ENCODE measurements at places on chromosomes 1 and 21.

- peak; percentile 72 for DNase-seq
These were observed 91.2 kb downstream of the SLC45A1 start for GRCh38 chr1:8409106-8409505.

DNA sequence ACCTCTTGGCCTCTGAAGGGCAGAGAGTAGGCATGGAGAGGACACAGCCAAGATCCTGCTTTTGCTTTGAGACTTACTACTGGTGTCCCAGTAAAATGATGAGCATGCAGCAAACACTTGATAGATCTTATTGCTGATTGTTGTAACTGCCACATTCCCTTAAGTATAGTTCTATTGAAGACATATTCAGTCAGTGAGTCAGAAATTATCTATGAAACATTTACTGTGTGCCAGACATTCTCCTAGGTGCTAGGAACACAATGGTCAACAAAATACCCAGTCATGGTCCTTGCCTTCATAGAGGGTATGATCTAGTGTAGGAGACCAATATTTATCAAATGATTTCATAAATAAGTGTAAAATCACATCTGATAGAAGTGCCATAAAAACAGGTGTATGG, 13.6 kb downstream of the STYXL2 start:
- no peak for DNase-seq

DNA sequence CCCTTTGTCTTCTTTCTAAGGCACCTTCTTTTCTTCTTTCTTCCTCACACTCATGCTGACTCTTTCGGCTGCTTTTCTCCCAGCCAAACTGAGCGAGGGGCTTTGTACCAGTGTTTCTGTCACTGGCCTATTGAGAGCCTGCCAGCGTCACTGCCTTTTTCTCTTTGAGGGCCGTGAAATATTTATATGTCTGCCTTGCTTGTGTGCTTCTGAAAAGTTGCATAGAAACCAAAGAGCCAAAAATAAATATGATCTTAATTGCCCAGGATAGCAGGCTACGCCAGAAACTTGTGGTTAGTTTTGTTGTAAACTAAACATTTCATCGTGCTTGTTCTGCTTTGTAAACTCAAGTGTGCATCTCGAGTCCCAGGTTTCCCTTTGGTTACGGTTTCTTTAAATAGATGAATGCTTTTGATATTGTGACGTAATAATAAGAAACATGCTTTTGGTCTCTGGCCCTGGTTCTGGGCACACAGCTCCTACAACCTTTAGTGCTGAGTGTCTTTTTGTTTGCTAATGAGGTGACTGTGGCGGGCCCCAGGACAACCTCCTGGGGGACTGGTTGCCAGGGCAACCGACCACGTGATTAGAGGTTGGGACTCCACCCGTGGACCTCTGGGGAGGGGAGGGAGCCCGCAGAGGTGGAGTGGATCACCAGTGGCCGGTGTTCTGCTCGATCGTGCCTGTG, 10.8 kb downstream of the SLC37A1 start:
- no peak for DNase-seq

- DNase-seq = no peak
These were observed 19.3 kb downstream of the CRYZL1 start for GRCh38 chr21:33622253-33622652.

DNA sequence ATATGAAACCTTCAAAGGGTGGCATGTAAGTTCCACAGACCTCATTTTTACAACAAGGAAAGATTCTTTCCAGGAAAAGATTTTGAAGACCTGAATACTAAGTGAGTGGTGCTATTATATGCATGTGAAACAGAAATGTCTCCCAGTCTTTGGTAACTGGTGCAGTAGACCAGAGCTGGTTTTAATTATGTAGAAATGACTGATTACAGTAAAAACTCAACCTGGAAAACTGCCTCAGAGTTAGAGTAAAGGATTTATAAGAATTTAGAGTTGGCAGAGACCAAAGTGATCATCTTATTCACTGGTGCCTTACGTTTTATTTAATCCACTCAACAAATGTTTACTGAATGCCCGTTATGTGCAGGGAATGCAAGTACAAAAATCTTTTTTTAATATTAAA, 30.2 kb upstream of the LRRC8D start:
- DNase-seq = no peak

- peak; percentile 91 for DNase-seq
These were observed 1.8 kb upstream of the OMA1 start for GRCh38 chr1:58548371-58548770.

DNA sequence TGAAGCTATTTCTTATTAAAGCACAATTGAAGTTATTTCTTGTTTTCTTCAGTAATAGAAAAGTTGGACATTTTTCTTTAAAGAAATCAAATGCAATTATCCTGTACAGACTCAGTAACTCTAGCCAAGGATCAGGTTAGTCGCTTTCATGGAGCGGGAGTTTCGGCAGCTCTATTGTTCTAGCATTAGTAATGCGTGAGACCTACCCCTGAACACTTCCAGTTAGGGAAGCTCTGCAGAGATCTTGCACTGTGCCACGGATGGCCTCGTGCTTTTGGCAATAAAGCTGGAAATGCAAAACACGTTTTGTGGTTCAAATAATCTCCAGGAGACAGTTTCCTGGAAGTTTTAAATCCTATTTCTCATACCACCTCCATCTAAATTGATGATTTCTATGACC, 488.4 kb downstream of the SETD4 start:
- no peak for DNase-seq

DNA sequence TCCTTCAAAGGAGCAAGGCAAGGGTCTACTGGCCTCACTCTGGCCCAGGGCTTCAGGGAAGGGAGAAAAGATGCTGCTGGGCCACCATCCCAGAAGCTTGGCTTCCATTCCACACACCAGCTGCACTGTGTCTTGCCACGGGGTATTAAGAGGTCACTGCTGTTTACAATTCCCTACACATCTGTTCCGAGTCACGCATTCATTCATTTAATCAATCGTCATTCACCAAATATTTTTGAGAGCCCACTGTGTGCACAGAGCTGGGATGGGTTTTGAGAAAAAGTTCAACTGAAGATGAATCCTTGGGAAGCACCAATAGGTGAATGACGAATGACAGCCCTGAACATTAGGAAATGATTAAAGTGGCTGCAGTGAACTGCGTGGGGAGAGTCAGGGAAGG, 101.7 kb downstream of the NAV1 start:
- no peak for DNase-seq

- no peak for DNase-seq
These were observed 186.4 kb downstream of the HMCN1 start for GRCh38 chr1:185920602-185921001.

GRCh38 chr1:12406211-12407021, 176.6 kb downstream of the VPS13D start:
- no peak for DNase-seq

DNA sequence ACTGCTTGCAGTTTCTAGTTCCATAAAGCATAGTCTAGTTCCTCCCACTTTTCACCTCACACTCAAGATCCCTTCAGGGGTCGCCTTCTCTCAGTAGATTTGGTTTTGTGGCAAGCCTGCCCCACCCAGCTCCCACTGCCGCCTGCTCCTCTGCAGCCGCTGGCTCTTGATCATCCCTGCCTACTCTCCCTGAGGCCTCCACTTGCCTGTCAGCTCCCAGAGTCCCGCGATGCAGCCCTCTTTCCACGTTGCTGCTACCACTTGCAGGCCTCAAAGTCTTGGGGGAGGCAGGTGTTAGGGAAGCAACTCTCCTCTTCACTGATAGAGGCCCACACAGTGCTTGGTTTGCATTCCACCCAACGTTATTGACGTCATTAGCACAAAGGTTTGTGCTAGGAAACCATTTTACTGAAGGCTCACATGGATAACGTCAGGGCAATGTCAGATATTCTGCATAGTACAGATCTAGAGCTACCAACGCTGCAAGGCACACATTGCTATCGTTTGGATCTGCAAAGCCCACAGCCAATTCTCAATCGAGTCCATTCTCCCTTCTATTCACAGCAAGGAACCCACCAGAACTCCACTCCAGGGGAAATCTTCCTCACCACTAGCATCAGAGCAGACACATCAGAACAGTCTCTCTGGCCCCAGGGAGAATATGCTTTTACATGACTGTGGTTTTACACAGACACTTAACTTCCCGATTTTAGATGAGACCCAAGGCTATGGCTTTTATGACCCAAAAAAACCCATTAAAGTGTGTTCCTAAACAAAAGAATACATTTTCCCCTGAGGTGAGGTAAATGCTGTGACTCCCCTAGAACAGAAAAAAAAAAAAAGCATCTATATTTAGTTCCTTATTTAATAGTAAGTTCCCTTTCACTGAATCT, 519.5 kb upstream of the CAMK1G start:
- no peak for DNase-seq

- DNase-seq = no peak
These were observed 198.5 kb downstream of the DYRK1A start for GRCh38 chr21:37564924-37565529.

DNA sequence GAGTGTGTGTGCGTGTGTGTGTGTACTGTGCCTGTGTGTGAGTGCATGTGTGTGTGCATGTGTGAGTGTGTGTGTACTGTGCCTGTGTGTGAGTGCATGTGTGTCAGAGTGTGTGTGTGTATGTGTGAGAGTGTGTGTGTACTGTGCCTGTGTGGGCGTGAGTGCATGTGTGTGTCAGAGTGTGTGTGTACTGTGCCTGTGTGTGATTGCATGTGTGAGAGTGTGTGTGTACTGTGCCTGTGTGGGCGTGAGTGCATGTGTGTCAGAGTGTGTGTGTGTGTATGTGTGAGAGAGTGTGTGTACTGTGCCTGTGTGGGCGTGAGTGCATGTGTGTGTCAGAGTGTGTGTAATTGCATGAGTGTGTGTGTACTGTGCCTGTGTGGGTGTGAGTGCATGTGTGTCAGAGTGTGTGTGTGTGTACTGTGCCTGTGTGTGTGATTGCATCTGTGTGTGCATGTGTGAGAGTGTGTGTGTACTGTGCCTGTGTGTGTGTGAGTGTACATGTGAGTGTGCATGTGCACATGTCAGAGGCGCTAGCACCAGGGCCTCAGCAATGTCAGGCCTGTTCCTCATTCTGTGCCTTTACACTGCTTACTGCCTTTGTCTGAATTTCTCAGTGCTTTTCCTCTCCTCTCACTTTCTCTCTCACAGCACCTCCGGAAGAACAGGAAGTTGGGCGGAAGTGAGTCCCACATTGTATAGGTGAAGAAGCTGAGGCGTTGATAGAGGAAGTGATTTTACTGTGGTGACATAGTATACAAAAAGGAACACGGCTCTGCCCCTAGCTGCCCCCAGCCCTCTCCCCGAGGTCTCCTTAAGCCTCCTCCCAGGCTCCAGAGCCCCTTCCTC, 4.9 kb downstream of the SLC5A9 start:
- peak; percentile 62 for DNase-seq

DNA sequence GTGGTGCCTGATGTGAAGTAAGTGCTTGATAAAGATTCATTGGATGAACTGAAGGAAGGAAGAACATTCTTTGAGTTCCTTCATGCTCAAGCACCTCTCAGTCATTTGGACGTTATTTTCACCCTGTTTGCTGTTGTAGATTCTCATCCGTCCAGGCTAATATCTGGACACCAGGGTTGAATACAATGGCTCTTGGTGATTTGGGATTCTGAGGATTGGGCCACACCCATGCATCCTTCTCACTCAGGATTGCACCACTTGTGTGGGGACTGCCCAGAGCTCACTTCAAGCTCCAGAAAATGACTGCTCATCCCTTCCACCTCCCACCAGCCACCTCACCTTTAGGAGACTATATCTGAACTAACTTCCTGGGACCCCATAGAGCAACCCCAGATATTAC, 117.1 kb upstream of the IPO9 start:
- no peak for DNase-seq

- no peak for DNase-seq
These were observed 1.7 kb upstream of the TRPM2 start for GRCh38 chr21:44351535-44352252.

DNA sequence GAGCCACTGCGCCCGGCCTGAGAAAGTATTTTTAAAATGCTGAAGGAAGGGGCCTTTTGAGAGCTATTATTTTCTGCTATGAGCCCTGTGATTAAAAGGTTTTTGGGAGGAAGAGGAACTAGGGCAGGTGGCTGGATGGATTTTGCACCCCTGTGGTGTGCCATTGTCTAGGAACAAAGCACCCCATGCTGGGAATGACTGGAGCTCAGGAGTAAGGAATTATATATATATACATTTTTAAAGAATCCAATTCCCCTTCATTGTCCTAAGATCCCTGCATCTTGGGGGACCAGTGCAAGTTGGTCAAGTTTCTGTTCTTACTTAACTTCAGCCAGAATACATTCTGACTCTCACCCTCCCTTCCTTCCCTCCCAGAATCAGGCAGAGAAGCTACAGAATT, 91.6 kb downstream of the ZNF648 start:
- no peak for DNase-seq

- no peak for DNase-seq
These were observed 54.1 kb downstream of the LDLRAD2 start for GRCh38 chr1:21865943-21866706.

DNA sequence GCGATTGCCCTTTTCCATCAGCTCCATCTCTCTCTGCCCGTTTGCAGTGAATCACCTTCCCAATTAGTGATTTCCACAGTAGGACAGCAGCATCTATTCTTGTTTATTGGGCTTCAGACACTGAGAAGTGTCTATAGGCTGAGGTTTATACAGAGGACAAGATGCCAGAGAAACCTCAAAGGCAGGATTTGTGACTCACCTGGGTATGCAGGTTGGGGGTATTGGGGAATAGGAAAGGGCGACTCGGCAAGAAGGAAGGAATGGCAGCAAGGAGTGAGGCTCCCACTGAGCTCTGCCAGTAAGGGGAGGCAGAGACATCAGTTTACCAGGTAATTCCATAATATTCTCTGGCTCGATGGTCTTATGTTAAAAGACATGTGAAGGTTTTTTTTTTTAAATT, 25.3 kb upstream of the ABCA4 start:
- no peak for DNase-seq

- DNase-seq = no peak
These were observed 22.7 kb downstream of the PRKACB start for GRCh38 chr1:84166797-84167196.

GRCh38 chr1:112889052-112889768, 66.8 kb downstream of the SLC16A1 start:
- DNase-seq = no peak

DNA sequence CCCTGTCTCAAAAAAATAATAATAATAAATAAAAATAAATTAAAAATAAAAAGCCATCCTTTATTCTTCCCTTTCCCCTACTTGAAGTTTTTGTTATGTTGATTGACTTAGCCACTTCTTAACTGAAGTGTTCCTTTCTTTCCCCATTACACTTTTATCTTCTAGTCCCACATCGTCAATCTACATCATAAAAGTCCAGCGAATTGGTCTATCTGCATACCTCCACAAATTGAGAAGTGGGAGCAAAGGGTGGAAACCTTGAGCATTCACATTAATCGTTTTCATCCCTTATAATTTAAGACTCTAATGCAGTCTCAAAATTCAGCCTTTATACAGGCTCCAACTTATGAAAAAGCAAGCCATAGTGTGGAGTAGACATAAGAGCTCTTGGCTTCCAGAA, 6.5 kb upstream of the ZYG11A start:
- no peak for DNase-seq

GRCh38 chr1:232538224-232538942, 91.5 kb downstream of the SIPA1L2 start:
- DNase-seq = no peak

GRCh38 chr21:28642891-28643290, 349.8 kb downstream of the LTN1 start:
- DNase-seq = no peak
